ENCODE measurements at places on chromosomes 1 and 21. TPM values are rescaled to one million over a fixed set of nuclear protein-coding genes. Genes with fewer than 3 reads are reported as not detected.
A peak's percentile ranks its signal among the peaks of the same experiment; 100 is the strongest.

DNA sequence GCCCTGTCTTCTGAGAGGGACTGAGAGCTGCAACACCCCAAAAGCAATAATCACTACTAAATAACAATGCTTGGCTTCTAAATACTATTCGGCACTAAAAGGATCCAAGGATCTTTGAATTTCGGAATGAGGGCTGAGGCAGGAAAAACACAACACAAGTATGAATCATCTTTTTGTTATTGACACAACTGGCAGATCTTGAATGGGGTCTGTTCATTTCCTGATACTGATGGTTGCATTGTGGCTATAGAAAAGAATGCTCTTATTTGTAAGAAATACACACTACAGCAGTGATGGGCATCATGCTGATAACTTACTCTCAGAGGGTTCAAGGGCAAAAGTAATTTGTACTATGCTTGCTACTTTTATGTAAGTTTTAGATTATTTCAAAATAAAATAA is 149.2 kb upstream of the PLD5 start:
- no peak for DNase-seq

DNA sequence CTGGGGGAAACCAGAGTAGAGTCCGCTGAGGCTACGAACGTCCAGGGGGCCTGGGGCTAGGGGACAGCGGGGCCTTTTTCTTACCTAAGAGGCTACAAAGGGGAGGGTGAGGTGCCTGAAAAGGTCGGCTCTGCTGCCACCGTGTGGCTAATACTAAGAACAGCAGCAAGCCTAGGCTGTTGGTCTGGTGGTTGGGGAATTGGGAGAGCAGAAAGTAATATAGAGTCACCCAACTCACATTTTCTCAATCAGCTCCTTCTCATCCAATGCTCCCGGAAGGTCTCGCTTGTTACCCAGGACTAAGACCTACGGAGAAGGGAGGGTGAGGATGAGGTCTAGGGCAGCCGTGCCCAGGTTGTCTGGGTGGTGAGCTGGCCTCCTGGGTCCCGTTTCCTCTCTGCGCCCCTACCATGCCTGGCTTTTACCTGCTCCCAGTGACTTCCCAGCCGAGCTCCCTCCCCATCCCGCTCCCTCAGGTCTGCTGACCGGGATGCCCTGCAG is 9.3 kb downstream of the ARL8A start:
- DNase-seq, result no peak

Gene MPL
- 0.14 TPM for polyA plus RNA-seq

- DNase-seq, result no peak
Observed at GRCh38 chr1:170218257-170218650, 72.5 kb downstream of the NTMT2 start.

Gene GUCA2B
- polyA plus RNA-seq, result not detected

GRCh38 chr1:23980728-23981070 is 572 bp upstream of the SRSF10 start:
- DNase-seq, result no peak

GRCh38 chr1:246930830-246931548 is 759 bp downstream of the AHCTF1 start:
- peak; percentile 66 for DNase-seq

Gene CNTN2
- polyA plus RNA-seq, result 0.59 TPM

Data from muscle of arm (tissue), 14 donors.